ENCODE measurements at places on chromosomes 2 and 18.

DNA sequence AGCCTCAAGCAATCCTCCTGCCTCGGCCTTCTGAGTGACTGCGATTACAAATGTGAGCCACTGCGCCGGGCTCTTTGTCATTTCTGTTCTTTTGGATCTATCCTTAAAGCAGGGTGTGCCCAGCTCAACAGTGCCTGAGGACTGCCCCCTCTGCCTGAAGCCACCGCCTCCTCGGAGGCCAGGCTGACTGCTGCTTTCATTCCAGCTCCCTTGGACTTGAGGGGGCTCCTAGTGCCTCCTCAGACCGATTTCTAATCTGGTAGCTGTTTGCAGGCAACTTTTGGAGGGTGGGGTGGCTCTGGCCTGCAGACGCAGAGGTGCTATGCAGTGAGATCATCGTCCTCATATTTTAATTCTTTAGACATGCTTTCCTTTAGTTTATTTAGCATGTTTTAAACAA is 35.9 kb upstream of the KLF11 start:
- no peak for DNase-seq

- no peak for DNase-seq
Measured at GRCh38 chr2:177400337-177400923, 7.9 kb downstream of the AGPS start.

DNA sequence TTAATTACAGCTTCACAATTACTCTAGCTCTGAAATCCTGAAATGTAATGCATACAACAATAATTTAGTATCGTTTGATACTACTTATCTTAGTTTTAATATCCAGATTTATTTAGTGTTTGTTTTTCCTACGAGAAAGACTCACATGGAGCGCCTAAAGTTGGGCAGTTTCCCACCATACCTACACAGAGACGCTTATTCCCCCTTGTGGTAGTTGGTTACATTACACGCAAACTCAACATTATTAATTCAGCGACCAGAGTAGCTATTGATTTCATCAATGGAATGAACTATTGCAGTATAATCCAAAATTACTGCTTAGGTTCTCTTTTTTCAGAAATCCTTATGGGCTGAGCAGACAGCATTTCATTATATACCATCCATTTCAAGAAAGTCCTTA is 164.0 kb upstream of the REG3G start:
- DNase-seq = no peak

DNA sequence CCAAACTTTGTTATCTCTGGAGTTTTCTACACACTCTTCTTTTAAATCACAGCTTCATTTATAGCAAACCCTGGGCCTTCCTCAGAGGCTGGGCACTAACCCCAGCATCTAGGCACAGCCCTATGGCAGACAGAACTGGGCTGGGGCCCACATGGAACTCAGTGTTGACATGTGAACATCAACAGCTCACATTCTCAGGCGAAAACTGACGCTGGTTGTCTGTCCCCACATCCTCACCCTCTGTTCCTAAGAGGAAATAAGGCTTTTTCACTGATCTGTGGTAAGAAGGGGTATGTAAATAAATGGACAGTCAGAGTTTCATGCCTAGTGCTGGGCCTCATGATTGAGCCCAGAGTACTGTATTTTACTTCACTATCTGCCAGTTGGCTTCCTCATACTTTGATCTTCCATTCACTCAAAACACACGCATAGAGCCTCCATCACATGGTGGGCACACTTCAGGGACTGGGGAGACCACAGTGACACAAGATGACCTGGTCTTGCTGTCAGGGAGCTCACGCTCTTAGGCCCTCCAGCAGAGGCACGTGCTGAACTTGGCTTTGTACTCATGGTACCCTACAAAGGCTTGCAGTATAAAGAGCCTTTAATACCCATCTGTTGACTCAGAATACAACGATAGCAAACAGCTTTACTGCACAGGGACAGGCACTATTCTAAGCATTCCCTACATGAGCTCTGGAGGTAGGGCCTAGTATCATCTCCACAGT is 43.0 kb downstream of the EFEMP1 start:
- DNase-seq = no peak

GRCh38 chr18:40347261-40347660 is 1607.8 kb upstream of the PIK3C3 start:
- no peak for DNase-seq

GRCh38 chr2:241772063-241772499 is 4.5 kb upstream of the GAL3ST2 start:
- DNase-seq = no peak

- no peak for DNase-seq
Measured at GRCh38 chr18:46424898-46425297, 232.1 kb downstream of the LOXHD1 start.

GRCh38 chr2:88006912-88007439 is 9.4 kb downstream of the RNU2-63P start:
- DNase-seq = no peak
